HCT116 (cell line): ENCODE measurements at places on chromosomes 12 and 14. TPM values are rescaled to one million over a fixed set of nuclear protein-coding genes. Genes with fewer than 3 reads are reported as not detected.

- no peak overlapping the region for H3K4me3 ChIP-seq
- H3K27ac ChIP-seq = no peak overlapping the region
- H3K27me3 ChIP-seq = no peaks in the 10 kb centered on the region
- H3K36me3 ChIP-seq = no peaks in the 10 kb centered on the region
Measured at GRCh38 chr14:86305058-86305457, 775.1 kb downstream of the FLRT2 start.

ADAM21 gene
- 0.98 TPM for total RNA-seq

- no peak for DNase-seq
- no peaks in the 10 kb centered on the region for H3K36me3 ChIP-seq
- H3K4me3 ChIP-seq = no peak overlapping the region
- H3K27ac ChIP-seq = no peak overlapping the region
- H3K27me3 ChIP-seq = no peaks in the 10 kb centered on the region
- no peaks in the 10 kb centered on the region for H3K4me1 ChIP-seq
Measured at GRCh38 chr12:24901576-24902461, 47.1 kb downstream of the BCAT1 start.

GRCh38 chr12:2494486-2495192 lies 300.1 kb upstream of the FKBP4 start:
- H3K36me3 ChIP-seq = no peaks in the 10 kb centered on the region
- H3K27ac ChIP-seq = no peak overlapping the region
- H3K4me3 ChIP-seq = no peak overlapping the region
- H3K27me3 ChIP-seq = peaks cover 95% of the 10 kb centered on the region
- no peak for DNase-seq

CDH24 gene
- total RNA-seq = 19.3 TPM

- H3K4me1 ChIP-seq = no peaks in the 10 kb centered on the region
- H3K36me3 ChIP-seq = no peaks in the 10 kb centered on the region
- no peak for DNase-seq
- H3K27ac ChIP-seq = no peak overlapping the region
Measured at GRCh38 chr12:49730568-49731101, 10.7 kb upstream of the TMBIM6 start.

- no peaks in the 10 kb centered on the region for H3K36me3 ChIP-seq
- no peak within 1 kb of the TSS for H3K27ac ChIP-seq
- H3K4me1 ChIP-seq = no peaks in the 10 kb centered on the region
- no peak for DNase-seq
- no peaks in the 10 kb centered on the region for H3K27me3 ChIP-seq
- H3K4me3 ChIP-seq = no peak within 1 kb of the TSS; the same call in 1 of the 2 replicates
Measured at GRCh38 chr14:64293976-64294671, at the start of gene ESR2. ESR2 (minus strand) TSS chr14:64294371; CDS start chr14:64282985, 11,386 bp downstream.

NXPH4 gene
- 20.0 TPM for total RNA-seq

GRCh38 chr14:102683399-102684297 lies 91.2 kb downstream of the RCOR1 start:
- H3K4me1 ChIP-seq = no peaks in the 10 kb centered on the region
- H3K27me3 ChIP-seq = no peaks in the 10 kb centered on the region
- H3K27ac ChIP-seq = no peak overlapping the region
- H3K36me3 ChIP-seq = 0 out of 2 replicates have a peak, but pooled peaks cover 3% of the 10 kb centered on the region
- DNase-seq = no peak
- H3K4me3 ChIP-seq = no peak overlapping the region

DNA sequence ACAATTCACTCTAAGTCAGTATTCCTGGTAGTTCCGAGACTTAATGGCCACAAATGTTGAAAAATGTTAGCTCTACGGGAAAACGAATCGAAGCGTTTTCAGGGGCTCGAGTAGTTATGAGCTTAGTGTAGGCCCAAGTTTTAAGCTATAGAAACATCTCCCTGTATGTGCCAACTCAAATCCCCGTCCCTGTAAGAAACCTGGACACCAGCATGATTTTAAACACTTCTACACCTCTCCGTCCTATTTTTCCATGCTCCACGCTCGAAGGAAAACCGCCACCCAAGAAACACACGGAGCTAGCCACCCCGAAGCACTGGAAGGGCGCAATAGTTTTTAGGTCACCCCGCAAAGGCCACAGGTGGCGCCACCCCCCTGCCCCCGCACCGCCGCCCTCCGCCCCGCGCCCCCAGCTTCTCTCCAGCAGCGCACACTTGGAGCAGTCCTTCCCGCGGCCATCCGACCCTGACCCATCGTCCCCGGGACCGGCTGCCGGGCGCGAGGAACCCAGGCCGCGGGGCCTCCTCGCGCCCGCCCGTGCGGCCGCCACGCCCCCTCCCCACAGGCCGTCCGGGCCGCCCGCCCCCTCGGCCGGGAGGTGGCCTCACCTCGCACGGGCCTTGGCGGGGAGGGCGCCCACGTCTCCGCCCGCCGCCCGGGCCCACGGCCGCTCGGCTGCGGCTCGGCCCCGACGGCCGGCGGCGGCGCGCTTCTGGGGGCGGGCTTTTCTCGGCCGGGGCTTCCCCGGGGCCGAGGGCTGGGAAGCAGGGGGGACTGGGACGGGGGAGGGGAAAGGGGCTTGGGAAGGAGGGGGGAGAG lies 522 bp downstream of the R3HDM2 start:
- H3K36me3 ChIP-seq = no peaks in the 10 kb centered on the region
- H3K27me3 ChIP-seq = no peaks in the 10 kb centered on the region
- peak overlapping the region; percentile 75 for H3K27ac ChIP-seq
- H3K4me1 ChIP-seq = peaks cover 4% of the 10 kb centered on the region; the same call in 1 of the 2 replicates

PLEKHH1 gene
- total RNA-seq = 27.6 TPM
